ENCODE measurements at places on chromosomes 6 and 20. TPM values are rescaled to one million over a fixed set of nuclear protein-coding genes. Genes with fewer than 3 reads are reported as not detected.

DNA sequence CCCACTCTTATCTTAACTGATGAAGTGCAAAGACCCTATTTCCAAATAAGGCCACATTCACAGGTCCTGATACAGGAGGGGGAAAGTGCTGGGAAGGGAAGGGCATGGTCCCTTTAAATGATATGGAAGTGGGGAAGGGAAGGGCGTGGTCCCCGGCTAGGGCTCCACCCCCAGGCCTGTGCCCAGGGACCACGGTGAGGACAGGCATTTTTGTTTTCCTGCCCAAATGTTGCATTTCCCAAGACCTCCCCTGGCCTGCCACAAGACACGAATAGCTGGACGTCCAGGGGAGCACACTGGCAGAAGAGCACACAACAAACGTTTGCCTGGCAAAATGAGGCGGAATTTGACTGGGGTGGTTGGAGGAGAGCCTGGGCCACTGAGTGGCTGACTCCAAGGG, 16.1 kb upstream of the HFE start:
- H3K4me1 ChIP-seq, result peaks cover 3% of the 10 kb centered on the region
- H3K36me3 ChIP-seq, result no peaks in the 10 kb centered on the region
- H3K27me3 ChIP-seq, result no peaks in the 10 kb centered on the region
- H3K4me3 ChIP-seq, result no peak overlapping the region
- no peak for DNase-seq
- no peak overlapping the region for H3K27ac ChIP-seq

DNA sequence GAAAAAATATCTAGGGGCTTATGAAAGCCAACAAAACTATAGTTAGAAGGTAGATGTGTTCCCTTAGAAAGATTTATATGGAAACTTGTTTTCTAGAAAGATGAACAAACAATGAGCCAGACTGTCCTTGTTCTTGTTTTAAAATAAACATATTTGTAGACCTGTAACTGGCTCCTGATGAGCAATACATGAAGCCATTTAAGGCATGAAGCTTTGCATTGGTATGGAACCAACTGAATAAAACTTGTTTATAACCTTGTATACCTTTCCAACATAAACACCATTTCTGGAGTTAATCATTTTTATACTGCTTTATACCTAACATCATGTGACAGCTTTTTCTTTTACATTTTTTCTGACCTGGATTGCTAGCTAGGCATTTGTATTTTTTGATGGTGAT, 247.8 kb downstream of the PRL start:
- no peaks in the 10 kb centered on the region for H3K27me3 ChIP-seq
- no peaks in the 10 kb centered on the region for H3K4me1 ChIP-seq
- DNase-seq, result no peak
- no peak overlapping the region for H3K27ac ChIP-seq
- H3K4me3 ChIP-seq, result no peak overlapping the region

DNA sequence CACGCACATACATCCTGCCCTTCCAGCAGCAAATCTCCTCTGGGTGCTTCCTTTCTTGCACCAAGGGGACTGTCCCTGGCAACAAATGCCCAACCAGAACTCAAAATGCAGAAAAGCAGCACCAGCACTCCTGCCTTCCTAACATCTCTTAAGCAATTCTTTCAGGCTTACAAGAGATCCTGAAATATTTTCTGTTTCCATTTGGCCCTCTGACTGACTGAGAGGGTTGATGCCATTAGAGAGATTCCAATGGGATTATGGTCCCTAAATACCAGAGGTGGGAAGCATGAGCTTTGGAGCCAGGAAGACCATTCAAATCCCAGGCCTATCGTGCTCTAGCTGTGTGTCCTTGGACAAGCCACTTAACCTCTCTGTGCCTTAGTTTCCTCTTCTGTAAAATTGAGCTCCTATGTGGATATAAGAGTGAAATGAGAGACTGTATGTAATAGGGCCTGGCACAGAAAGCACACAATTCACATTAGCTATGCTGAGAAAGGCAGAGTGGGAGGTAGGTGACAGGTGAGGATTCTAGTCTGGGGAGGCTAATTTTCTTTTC, 56.8 kb downstream of the PRDM1 start:
- no peaks in the 10 kb centered on the region for H3K36me3 ChIP-seq
- H3K27ac ChIP-seq, result no peak overlapping the region
- H3K4me3 ChIP-seq, result no peak overlapping the region
- H3K4me1 ChIP-seq, result no peaks in the 10 kb centered on the region
- no peak for DNase-seq
- no peaks in the 10 kb centered on the region for H3K27me3 ChIP-seq

TP53TG5 gene
- total RNA-seq, result not detected

PDE10A gene
- total RNA-seq, result 4.4 TPM

DNA sequence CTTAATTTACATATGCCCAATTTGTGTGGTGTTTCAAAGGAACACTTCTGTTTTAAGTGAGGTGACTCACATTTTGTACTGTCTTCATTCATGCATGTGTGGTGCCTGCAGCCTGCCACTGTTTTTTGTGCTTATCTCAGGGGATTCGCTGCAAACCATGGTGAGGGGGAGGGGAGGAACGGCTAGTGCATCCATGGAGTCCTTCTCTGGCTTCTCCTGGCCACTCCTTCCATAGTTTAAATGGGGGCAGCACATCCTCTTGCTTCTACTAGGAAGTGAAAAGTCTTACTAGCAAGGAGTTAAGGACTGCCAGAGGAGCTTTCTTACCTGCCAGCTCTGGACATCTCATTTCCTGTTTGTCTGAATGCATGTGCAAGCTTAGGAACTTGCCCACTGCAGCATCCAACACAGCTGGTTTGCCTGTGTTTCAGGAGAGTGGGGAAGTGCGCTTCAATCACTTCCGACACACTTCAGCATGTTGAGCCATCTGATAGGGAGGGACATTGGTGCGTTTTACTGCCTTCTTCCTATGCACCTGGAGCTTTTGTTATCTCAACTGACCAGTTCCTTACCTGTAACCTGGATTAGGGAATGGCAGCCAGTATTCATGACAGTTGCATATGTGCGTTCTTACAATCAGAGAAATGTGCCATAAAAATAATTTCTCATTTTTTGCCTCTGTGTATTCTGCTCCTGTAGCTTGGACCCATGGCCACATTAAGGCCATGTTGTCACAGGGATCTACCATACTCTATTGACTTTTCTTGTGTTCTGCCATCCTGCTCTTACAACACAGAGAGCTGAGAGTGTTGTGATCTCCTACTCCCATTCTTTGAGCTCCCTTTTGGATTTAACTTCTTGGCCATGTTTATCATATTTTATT, 211.3 kb downstream of the ARID1B start:
- H3K27me3 ChIP-seq, result no peaks in the 10 kb centered on the region
- H3K36me3 ChIP-seq, result no peaks in the 10 kb centered on the region
- no peak overlapping the region for H3K4me3 ChIP-seq
- no peak for DNase-seq

CTAGE9 gene
- total RNA-seq, result not detected

CLDN20 gene
- not detected for total RNA-seq

GRCh38 chr6:152952866-152953509, 29.9 kb downstream of the FBXO5 start:
- DNase-seq, result no peak
- H3K4me3 ChIP-seq, result no peak overlapping the region
- H3K36me3 ChIP-seq, result no peaks in the 10 kb centered on the region
- H3K4me1 ChIP-seq, result peaks cover 4% of the 10 kb centered on the region

- DNase-seq, result no peak
- H3K36me3 ChIP-seq, result no peaks in the 10 kb centered on the region
- peaks cover 8% of the 10 kb centered on the region for H3K4me1 ChIP-seq
- no peaks in the 10 kb centered on the region for H3K27me3 ChIP-seq
- no peak overlapping the region for H3K27ac ChIP-seq
Measured at GRCh38 chr6:86152546-86152945, 509.9 kb upstream of the SYNCRIP start.

GRCh38 chr20:49619113-49620048, 51.4 kb upstream of the PTGIS start:
- DNase-seq, result no peak
- H3K27me3 ChIP-seq, result no peaks in the 10 kb centered on the region
- H3K4me1 ChIP-seq, result no peaks in the 10 kb centered on the region
- H3K4me3 ChIP-seq, result no peak overlapping the region

- no peak overlapping the region for H3K27ac ChIP-seq
- no peaks in the 10 kb centered on the region for H3K36me3 ChIP-seq
- no peak overlapping the region for H3K4me3 ChIP-seq
- peak; percentile 26 for DNase-seq
- no peaks in the 10 kb centered on the region for H3K27me3 ChIP-seq
Measured at GRCh38 chr6:156617941-156618340, 159.2 kb upstream of the ARID1B start.

EBF4 gene
- 46.7 TPM for total RNA-seq

Data from esophagus muscularis mucosa (tissue), 4 donors.